SK-MEL-5 (cell line): ENCODE measurements at places on chromosomes 7 and 10. TPM values are rescaled to one million over a fixed set of nuclear protein-coding genes. Genes with fewer than 3 reads are reported as not detected.

Gene PHKG1
- 0.67 and 1.9 TPM in 2 replicates for total RNA-seq

DNA sequence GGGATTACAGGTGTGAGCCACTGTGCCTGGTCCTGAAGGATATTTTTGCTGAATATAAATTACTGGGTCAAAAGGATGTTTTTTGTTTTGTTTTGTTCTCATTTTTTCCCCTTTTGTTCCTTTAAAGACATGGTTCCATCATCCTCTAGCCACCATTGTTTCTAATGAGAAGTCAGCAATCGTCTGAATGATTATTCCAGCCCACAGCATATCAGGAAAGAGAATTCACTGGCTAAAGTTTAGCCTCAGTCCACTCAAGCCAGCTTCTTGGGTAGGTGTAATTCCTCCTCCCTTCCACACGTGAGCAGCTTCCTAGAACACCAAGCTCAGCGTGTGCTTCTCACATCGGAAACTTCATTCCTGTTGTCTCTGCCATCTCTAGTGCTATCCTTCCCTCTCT lies 112.8 kb upstream of the INSIG1 start:
- DNase-seq, result no peak

Gene FGL2
- not detected in 2 replicates for total RNA-seq

Gene CYP2C8
- not detected in 2 replicates for total RNA-seq

DNA sequence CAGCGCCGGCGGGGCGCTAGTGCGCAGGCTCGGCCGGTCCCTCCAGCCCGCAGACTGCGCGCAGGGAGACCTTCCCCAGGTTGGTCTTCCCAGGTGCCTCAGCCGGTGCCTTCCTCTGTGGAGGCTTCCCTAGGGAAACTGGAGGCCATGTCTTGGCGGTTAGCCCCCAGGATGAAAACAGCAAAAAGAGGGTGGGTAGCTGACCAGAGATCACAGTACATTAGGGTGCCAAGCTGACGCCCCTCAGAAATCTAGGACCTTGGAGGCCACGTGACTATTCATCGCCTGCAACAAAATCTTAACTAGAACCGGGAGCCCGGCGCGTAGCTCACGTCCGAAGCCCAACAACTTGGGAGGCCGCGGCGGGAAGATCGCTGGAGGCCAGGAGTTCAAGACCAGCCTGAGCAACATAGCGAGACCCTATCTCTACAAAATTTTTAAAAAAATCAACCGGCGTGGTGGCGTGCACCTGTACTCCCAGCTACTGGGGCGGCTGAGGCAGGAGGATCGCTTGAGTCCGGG lies 327 bp upstream of the FIS1 start:
- no peak for DNase-seq

GRCh38 chr7:820341-820740 lies 11.9 kb upstream of the SUN1 start:
- no peak for DNase-seq

- DNase-seq, result no peak
These were observed 234.6 kb upstream of the PITRM1 start for GRCh38 chr10:3407208-3407607.

Gene MYH16
- total RNA-seq, result not detected in 2 replicates

Gene OPN1SW
- total RNA-seq, result not detected in 2 replicates

DNA sequence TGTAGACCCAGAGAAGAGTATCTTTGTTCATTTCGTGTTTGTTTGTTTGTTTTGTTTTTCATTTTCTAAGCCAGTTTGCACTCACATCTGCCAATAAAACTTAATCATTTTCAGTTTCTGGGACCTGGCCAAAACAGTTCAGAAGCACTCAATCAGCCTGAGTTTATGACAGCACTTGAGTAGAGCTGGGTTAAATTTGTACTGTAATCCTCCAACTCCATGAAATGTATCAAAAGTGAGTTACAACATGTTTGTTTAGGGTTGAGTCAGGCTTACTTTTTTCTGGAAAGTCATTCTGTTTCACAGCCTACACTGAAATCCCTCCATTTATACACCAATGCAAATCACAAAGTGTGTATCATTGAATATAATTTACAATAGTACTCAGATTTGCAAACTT lies 91.9 kb downstream of the ZWINT start:
- no peak for DNase-seq

DNA sequence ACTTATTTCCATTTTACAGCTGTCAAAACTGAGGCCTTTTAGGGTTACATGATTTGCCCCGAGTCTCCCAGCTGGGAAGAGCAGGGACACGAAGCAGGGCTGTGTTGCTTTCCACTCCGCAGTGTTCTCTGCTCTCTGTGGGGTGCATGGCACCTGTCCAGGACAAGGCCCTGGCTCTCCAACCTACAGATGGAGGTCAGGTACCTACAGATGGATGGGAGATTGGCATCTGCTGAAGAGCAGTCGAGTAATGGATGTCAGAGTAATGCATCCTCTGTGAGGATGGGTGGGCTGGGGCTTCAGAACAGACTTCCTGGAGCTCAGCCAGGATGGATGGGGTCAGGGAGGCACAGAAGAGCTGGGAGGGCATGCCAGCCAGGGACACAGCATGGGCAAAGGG lies 85.0 kb downstream of the EMX2 start:
- no peak for DNase-seq

GRCh38 chr7:17144322-17144721 lies 154.1 kb upstream of the AHR start:
- no peak for DNase-seq

- DNase-seq, result no peak
These were observed 55.6 kb downstream of the ARHGAP22 start for GRCh38 chr10:48549236-48549635.

DNA sequence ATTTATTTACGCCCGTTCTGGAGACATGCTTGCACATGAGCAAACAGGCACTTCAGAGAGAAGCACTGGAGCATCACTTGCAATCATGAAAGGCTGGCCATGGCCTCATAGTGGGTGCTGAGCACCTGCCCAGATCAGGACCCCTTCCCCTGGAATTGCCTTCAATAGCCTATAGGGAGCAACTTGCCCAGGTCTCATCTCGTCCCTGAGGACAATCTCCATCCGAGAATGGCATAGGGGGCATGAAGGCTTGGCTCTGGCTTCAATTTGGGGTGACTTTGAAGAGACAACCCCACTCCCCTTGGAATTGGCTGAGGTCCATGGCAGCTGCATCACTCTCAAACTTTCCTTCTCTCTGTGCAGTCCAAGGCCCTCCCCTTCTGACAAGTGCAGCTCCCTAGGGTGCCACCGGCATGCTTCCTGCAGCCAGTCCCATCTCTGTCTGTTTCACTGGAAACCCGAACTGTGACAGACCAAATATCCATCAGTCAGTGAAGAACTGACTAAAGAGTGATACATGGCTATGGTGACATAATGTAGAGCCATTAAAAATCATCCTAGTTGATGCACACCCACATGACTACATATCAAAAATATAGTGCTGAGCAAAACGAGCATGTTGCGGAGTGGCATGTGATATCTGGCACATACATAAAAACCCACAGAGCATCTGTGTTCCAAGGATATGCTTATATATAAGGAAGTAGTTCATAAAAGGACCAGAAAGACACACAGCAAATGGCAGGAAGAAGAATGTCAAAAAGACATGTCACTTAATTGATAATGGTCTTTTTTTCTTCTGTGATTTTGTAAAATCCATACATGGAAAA lies 12.4 kb downstream of the GDF2 start:
- DNase-seq, result no peak

- DNase-seq, result no peak
These were observed 71.6 kb upstream of the IMMP2L start for GRCh38 chr7:111633878-111634277.

Gene OR13A1
- total RNA-seq, result not detected in 2 replicates

Gene SLC16A9
- total RNA-seq, result 0.03 TPM in 1 of 2 replicates, not detected in the other

DNA sequence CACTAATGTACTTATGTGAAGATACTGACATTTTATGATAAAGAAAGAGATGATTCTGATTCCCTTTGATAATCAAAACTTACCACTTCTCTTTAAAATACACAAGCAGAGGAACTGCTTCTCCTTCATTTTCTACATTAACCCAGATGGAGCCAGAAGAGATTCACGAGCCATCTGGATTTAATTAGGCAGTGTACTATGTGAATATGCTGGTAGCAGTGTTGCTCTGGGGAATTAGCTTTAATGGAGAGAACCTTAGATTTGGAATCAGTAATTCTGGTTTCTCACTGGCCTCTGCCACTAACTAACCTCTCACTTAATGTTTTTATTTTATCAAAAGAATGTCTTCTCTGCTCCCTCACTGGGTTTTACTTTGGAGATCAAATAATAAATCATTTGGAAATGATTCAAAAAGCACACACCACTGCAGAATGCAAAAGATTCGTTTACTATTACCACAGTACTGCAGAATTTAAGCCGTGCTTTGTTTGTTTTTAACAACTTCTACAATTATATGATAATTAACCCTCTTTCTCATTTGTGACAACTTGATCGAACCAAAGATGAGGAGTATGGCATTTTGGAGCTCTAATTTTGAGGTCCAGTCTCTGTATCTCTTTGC lies 77.5 kb upstream of the PHYHIPL start:
- DNase-seq, result no peak

Gene C7orf33
- total RNA-seq, result not detected in 2 replicates

DNA sequence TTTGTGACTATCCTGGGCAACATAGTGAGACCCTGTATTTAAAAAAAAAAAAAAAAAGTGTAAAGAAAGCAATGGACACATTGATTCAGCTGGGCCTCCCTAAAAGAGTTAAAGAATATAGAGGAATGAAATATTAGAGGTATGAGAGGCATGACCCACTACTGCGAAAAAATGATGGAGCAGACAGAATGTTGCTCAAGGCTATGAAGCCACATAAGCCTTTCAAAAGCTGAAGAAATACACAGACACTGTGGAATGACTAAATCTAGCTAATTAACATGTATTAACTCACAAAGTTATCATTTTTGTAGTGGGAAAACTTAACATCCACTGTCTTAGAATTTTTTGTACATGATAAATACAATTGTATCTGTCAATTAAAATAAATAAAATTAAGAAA lies 107.3 kb downstream of the HGF start:
- no peak for DNase-seq

Gene OPN4
- not detected in 2 replicates for total RNA-seq
